Motor neuron (in vitro differentiated cells): ENCODE measurements at places on chromosomes 16 and 17.

- peak; percentile 87 for ATAC-seq
Measured at GRCh38 chr17:19897903-19898302, 30.2 kb upstream of the ULK2 start.

DNA sequence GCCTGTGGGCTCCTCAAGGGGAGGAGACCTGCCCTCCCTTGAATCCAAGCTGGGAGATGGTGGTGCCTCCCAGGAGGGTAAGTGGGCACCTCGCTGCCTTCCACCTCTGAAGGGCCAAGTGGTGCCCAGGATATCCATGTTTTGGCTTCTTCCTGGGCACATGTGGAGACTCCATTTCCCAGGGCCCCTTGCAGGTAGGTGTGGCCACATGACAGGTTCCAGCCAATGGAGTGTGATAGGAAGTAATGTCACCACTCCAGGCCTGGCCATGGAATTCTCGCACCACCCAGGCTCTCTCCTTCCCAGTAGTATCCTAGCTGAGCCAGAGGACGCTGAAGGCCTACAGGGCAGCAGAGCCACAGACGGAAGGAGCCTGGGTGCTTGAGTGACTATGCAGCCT is 17.6 kb upstream of the PEMT start:
- no peak for ATAC-seq

DNA sequence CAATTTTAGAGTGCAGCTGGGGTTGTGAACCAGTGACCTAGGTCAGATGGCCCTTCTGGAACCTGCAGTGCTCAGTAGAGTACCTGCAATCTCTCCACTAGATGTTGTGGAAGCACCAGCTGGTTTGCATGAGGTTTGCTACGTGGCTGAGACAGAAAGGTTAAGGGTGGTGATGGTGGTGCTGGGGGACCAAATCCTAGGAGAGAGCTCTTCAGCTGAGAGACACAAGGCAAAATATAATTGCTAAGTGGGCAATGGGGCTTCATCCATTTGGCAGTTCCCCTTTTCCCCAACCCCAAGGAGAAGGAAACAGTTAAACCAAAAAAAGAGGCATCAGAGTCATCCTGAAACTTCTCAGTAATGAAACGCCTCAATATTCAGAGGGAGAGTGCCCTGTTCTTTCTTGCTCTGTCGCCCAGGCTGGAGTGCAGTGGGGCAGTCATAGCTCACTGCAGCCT is 13.9 kb downstream of the ITPRIPL2 start:
- ATAC-seq, result no peak

DNA sequence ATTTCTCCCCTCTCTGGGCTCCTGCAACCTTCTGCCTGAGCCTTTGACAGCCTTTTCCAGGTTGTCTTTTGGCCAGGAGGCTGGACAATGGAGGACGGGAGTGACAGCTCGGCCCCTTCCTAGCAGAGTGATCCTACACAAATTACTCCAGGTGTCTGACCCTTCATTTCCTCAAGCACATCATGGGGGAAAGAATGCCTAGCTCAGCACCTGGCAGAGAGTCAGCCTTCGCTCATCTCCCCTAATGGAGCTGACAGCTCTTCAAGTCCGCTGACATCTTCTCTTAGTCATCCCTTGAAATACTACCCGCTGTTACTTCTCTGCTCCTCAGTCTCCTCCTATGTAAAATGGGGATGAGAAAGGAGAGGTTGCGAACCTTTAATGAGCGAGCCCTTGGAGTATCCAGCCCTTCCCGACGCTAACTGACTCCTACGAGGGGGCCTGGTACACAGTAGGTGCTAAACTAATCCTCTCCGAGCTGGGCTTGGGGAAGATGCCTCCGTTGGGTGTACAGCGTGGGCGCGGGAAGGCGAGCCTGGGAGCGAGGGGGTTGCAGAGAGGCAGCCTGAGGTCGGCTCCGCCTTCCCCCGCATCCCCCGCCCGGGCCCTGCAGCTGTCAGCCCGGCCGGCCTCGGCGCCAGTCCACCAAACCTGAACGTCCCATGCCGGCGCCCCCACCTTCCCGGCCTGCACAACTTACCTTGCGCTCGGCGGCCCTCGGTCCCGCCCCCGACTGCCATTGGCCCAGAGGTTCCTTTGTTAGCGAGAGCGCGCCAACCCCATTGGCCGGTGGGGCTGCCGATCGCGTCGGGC is 480 bp upstream of the MPRIP start:
- peak; percentile 90 for ATAC-seq

- no peak for ATAC-seq
Measured at GRCh38 chr16:49859125-49859811, 3.4 kb upstream of the ZNF423 start.

GRCh38 chr16:87180069-87180468 is 137.1 kb downstream of the C16orf95 start:
- no peak for ATAC-seq

DNA sequence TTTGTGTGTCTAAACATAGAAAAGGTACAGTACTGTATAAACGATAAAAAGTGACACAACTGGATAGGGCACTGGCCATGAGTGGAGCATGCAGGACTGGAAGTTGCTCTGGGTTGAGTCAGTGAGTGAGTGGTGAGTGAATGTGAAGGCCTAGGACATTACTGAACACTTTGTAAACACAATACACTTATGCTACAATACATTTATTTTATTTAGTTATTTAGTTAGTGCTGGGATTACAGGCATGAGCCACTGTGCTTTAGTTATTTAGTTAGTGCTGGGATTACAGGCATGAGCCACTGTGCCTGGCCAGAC is 4.6 kb downstream of the CFAP20 start:
- no peak for ATAC-seq

DNA sequence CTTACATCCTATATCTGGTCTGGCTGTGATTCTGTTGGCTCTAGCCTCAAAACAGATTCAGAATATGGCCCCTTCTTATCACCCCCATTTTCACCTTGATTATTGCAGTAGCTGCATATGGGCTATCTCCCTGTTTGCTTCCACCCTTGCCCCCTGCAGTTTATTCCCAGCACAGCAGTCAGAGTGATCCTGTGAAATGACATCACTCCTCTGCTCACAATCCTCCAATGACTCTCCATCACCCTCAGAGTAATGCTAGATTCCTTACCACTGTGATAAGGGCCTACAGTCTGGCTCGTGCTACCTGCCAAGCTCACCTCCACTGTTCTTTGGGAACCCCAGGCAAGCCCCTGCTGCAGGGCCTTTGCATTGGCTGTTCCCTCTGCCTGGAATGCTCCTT is 92.5 kb downstream of the ASIC2 start:
- ATAC-seq, result peak; percentile 97

DNA sequence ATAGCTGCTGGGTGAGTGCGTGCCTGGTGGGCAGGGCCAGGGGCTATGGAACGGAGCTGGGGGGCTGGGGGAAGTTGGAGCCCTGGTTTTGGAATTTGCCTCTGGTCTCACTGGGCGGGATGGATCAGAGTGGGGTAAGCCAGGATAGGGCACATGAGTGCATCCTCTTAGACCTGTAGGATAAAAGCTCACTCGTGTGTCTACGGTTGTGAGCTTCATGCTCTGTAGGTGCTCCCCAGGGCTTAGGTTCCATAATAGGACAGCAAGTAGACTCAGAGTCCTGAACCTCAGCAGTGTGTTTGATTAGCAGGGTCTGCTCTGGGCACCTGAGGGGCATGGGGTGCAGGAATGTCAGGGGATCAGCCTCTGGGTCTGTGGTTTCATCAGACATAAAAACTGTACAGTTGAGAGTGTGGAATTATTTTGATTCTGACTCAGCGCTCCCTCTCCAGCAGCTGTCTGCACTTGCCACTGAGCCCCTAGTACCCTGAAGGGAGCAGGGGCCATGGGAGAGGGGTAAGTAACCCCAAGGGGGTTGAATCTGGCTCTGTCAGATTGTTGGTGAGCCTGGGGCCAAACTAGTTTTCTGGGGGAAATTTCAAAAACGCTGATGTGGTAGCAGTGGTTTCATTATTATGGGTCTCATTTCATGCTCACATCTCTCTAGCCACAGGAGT is 84.2 kb upstream of the LGALS9 start:
- ATAC-seq, result peak; percentile 44

GRCh38 chr17:14381606-14382005 is 80.7 kb downstream of the HS3ST3B1 start:
- no peak for ATAC-seq
